ENCODE measurements at places on chromosomes 16 and 17. TPM values are rescaled to one million over a fixed set of nuclear protein-coding genes. Genes with fewer than 3 reads are reported as not detected.

The ZSCAN10 gene
- not detected for total RNA-seq

The KRT222 gene
- 0.34 TPM for total RNA-seq

The KRTAP4-1 gene
- total RNA-seq: not detected

The MAPK8IP3 gene
- 30.3 TPM for total RNA-seq

The CDC6 gene
- 21.8 TPM for total RNA-seq

The ITGB4 gene
- total RNA-seq: under 0.01 TPM

The EME2 gene
- total RNA-seq: 14.9 TPM

The COPZ2 gene
- 11.4 TPM for total RNA-seq

All from melanocyte of skin (primary cell).